Epithelial cell of proximal tubule (primary cell): ENCODE measurements at places on chromosomes 4 and X.

DNA sequence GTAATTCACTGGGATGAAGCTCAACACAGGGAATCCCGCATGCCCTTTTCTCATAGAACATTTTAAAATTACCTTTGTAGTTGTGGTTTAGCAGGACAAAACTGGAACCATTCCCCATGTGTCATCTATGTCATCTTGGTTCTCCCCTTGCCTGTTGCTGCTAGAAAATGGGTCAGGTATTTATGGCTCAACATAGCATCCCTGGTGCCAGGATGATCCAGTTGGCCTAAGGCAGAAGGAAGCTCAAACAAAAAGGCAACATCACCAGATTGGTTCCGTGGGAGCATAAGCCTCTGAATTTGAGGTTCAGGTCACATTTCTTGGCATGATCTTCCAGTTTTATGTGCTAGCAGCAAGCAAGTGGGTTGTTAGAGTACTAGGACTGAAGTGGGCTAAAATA lies 552.6 kb upstream of the BOD1L1 start:
- no peak for DNase-seq

DNA sequence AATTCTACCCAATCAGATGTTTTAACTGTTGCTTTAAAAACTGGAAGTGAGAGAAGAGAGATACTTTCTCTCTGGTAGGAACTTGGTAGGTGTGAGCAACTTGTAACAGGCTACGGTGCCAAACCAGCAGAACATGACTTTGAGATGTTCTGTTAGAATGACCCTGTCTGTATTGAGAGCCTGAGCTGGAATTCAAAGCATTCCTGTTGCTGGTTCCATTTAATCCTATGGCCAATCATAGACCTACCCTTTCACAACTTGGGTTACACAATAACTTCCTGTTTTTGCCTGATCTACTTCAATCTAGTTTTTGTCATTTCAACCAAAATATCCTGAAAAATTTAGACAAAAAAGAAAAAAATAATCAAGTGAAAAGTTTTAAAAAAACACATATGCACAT lies 1.7 kb upstream of the PRRG1 start:
- DNase-seq: peak; percentile 74

GRCh38 chr4:7358100-7358735 lies 76.5 kb downstream of the PSAPL1 start:
- peak; percentile 82 for DNase-seq

DNA sequence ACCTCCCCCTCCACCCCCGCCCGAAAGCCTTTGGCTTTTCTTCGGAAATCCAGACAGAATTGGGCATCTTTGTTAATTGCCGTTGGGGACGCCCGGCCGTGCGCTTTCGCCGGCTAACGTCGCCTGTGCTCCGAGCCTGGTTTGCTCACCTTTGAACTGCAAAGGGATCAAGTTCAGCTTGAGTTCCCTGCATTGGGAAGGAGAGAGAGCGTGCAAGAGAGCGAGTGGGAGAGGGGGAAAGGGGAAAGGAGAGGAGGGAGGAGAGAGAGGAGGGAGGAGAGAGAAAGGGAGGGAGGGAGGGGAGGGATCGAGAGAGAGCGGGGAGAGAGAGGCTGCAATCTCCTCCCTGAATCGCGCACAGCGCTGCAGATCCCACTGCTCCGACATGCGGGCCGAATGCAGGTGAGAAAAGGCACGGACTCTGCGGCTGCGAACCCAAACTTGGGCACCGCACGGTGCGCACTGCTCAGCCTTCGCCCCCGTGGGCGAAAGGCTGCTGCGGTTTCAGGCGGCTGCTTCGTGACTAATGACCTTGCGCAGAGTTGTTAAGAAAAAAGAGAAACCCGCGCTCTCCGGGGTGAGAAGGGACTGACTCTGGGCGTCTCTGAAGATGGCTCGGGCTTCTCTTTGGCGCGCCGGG lies at the start of gene PCDH7:
Gene PCDH7, plus strand, starts transcription at position 349 of the 640 bp plus-strand sequence. CDS start 1,054 bp downstream, outside the sequence.
- DNase-seq: no peak

DNA sequence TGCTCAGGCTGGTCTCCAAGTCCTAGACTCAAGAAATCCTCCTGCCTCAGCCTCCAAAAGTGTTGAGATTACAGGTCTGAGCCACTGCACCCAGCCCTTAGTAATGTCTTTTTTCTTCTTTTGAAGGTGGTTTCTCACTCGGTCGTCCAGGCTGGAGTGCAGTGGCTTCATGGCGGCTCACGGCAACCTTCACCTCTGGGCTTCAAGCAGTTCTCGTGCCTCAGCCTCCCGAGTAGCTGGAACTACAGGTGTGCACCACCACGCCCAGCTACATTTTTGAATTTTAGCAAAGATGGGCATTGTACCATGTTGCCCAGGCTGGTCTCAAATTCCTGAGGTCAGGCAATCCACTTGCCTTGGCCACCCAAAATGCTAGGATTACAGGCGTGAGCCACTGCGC lies 32.3 kb upstream of the ASMTL start:
- no peak for DNase-seq

DNA sequence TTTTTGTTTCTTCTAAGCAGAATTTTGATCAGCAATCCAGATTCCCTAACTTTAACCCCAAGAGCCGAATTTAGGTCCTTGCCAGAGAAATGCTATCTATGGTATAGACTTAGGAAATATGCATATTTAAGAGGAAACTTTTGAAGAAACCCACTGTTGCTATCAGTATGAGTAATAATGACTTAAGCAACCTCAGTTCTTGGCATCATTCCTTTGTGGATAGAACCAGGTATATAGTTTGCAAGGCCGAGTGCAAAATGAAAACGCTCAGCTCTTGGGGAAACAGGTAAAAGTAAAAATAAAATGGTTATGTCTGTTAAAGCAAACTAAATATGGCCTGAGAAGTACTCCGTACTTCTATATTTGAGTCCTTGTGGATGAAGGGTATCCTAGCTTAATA lies 78.1 kb downstream of the ARSF start:
- DNase-seq: no peak
